ENCODE measurements at places on chromosomes 4 and X. TPM values are rescaled to one million over a fixed set of nuclear protein-coding genes. Genes with fewer than 3 reads are reported as not detected.

MAGEE2 gene
- polyA plus RNA-seq: not detected

NXF2B gene
- polyA plus RNA-seq: not detected

MAGEA3 gene
- polyA plus RNA-seq: not detected

CSTF2 gene
- 14.0 TPM for polyA plus RNA-seq

GLOD5 gene
- not detected for polyA plus RNA-seq

PCDH10 gene
- not detected for polyA plus RNA-seq

UGT8 gene
- polyA plus RNA-seq: 6.1 TPM

SORCS2 gene
- polyA plus RNA-seq: not detected

FAM47E gene
- polyA plus RNA-seq: not detected

All from IgD-negative memory B cell (primary cell).